NCI-H510A (cell line): ENCODE measurements at places on chromosomes 6 and 20.

DNA sequence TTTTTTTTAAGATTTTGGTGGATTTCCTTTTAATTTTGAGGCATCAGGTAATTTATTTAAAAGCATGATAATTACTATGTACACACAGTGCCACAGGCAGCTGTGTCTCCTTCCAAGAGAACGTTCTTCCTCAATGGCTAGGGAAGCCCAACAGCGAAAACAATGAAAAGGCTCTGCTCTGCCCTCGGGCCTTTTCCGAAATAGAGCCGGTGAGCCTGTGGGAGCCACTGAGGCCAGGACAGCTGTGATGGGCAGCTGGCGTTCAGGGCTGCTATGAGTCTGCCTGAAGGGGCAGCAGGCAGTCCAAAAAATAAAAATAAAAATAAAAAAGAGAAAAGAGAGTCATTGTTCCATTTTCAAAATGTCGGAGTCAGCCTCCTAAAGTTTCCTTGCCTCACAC lies 443.8 kb downstream of the KIF16B start:
- no peak for DNase-seq

DNA sequence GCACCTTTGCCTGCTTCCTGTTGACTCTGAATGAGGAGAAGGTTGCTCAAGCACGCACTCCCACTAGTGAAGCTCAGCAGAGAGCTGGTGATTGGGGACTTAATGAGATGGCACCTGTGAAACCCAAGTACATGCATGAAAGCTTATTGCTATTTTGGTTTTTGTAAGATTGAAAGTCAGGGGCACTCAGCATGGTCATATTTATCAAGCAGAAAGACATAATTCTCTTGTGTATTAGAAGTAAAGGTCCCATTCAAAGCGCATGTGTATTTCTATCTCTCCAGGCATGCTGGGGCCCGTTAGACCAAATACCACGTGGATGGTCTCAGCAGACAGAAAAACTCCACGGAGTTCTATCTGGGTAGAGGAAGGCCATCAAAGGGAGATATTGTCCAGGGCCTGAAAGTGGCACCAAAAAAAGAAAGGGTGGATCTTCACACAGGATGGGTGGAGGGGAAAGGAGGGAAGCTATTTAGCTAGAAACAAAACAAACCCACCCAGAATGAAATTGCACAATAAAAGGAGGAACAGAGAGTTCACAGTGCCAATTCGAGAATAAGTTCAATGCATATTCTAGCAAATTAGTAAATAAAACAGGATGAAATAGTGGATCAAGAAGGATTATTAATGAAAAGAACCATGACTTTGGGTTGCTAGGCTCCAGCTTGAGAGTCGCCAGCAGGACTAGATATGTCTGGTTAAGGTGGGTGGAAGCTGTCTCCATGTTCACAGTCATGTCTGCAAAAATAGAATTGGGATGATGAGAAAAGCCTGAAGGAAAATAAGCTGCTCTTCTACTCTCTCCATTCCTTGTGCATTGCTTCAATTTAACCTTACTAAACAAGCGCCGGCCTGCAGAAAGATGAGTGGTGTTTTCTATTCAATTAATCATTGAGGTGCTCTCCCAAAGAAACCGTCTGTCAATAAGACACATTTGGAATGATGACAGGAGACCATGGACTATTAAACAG lies 224.9 kb upstream of the DTNBP1 start:
- DNase-seq, result no peak

DNA sequence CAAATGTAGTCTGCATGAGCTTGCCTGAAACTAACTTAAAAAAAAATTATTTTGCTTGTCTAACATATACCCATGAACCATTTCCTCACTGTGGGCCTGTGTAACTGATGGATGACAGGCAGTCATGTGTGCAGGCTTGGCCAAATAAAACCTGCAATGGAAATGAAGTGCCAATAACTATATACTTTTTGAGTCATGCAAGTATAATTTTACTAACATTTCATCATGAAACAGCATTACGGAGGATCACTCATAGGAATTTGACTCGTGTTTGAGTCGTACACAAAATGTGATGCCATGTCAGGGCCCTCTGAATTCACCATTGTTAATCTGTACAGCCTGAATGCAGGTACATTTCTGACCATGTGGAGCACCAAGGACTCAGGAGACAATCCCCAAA lies 46.6 kb downstream of the HDDC2 start:
- DNase-seq, result no peak

DNA sequence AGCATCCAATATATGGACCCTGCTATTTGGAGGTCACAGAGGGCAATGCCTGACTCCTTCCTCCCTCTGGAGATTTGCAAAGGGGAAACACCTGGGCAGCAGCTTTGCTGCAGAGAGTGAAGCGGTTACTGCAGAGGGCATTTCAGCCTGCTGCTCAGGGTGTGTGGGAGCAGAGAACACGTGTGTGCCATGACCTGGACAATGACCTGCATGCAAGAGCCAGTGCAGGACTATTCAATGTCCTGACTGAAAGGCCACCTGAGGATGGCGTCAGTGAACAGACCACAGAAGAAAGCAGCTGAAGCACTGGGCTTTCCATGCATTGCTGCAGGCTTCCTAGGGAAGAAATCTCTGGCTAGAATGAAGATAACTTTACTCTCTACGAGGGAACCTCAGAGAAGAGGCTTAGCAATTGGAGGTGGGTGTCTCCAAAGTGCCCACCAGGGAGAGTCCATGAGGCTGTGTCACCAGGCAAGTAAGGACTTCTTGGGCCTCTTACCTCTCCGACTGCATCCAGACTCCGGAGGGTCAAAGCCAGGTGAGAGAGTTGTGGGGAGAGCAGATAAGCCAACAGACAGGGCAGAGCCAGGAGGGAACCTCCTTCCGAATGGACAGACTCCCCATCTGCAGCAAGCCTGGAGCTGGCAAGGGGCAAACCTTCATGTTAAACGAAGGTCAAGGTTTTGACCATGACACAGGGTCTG lies 52.9 kb upstream of the PMEPA1 start:
- no peak for DNase-seq

DNA sequence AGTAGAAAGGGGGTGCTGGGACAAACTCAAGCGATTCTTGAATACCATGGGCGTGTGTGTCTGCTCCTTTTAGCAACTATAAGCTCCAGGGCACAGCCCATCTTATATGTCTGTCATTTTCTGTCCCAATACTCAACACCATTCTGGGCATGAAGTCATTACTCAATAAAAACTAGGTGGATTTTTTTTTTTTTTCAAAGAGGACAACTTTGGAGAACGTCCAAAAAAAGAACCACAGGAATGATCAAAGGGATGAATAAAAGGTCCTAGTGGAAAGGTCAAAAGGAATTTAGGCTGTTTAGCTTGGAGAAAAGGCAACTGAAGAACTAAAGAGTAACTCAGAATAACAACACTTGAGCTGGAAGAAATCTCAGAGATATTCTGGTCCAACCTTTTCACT lies 24.4 kb downstream of the UQCC1 start:
- no peak for DNase-seq

- DNase-seq, result peak; percentile 22
Observed at GRCh38 chr20:59994697-59995122, 36.5 kb downstream of the CDH26 start.

DNA sequence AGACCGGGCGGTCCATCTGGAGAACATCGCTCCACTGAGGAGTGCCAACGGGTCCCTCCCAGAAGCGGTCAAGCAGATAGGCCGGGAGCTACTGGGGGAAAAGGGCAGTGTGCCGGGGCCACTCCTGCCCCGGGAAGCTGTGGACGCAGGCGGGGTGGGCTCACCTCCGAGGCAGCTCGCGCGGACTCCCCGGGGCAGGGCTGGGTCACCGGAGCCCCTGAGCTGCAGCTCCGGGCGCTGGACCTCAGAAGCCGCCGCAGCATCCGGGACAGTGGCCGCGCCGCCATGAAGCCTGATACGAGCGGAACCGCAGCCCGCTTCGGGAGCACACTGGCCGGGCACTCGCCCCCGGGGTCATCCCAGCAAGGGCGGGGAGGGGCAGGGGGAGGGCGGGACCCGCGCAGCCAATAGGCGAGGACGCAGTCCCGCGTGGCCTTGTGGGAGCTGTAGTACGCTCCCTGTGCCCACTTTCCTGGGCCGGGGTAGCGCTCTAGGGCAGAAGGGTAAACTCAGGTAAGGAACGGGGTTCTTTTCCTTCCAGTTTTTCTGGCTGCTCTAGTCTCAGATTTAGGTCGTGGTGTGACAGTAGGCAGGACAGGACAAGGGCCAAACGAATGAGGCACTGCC lies at the start of gene MOCS1:
MOCS1 (minus strand) TSS at position 332 of the 627 bp plus-strand sequence; CDS start at position 287, 45 bp downstream.
- peak; percentile 63 for DNase-seq

GRCh38 chr6:48101290-48101689 lies 9.7 kb downstream of the PTCHD4 start:
- DNase-seq, result no peak

DNA sequence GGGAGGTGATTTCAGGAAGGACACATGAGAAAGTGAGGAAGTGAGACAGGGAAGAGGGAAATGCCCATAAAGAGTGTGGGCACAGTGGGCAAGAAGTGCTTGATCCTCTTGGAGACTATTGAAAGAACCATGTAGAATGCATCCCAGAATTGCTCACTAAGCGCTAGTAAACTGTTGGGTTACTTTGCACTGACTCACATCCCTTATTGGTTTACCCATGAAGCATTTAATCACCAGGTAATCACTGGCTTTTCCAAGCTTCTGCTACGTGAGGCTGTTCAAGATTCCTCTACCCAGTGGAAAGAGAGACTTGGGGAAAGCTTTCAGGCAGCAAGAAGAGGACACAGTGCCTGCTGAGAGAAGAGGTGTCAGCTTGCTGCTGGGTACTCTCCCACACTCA lies 410.0 kb upstream of the JAG1 start:
- no peak for DNase-seq

GRCh38 chr20:45470262-45470931 lies 844 bp downstream of the WFDC2 start:
- no peak for DNase-seq

DNA sequence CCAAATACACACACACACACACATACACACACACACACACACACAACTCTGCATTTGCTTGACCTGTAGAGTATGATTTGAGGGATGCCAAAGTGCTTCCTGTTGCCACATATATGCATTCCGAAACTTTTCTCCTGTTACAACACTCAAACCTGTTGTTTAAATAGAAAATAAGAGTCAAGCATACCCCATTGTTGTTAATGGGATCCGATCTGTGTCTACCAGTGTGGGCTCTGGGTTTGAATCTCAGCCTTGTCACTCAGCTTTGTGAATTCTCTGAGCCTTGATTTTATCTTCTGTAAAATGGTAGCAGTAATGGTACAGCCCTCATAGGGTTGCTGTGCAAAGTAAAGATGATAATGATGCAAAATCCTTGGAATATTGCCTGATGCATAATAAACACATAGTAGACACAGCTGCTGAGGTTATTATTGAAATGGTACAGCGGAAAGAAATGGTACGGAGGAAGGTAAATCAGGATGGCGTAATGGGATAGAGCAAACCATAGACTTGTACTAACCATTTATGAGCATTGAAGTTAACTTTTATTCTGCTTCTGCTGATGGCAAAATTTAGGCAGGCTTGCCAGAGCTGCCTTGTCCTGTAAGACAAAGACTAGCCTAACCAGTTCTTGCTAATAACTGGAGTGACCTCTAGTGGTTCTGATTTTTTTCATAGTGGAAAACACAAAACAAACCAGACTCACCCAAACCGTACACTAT lies 113.5 kb upstream of the PHACTR1 start:
- no peak for DNase-seq

GRCh38 chr6:98343004-98343403 lies 491.4 kb upstream of the POU3F2 start:
- peak; percentile 12 for DNase-seq

- no peak for DNase-seq
Observed at GRCh38 chr20:49948178-49948577, 12.0 kb downstream of the RNF114 start.

- no peak for DNase-seq
Observed at GRCh38 chr20:20759132-20759531, 46.7 kb upstream of the RALGAPA2 start.

- DNase-seq, result no peak
Observed at GRCh38 chr6:37177935-37178517, 8.1 kb downstream of the PIM1 start.
